ENCODE measurements at places on chromosomes 6 and 20. TPM values are rescaled to one million over a fixed set of nuclear protein-coding genes. Genes with fewer than 3 reads are reported as not detected.

The VGLL2 gene
- not detected for polyA plus RNA-seq

The LAMA5 gene
- polyA plus RNA-seq, result 344 TPM

The LRP11 gene
- polyA plus RNA-seq, result 19.7 TPM

The ULBP3 gene
- 0.38 TPM for polyA plus RNA-seq

The ADGRB3 gene
- polyA plus RNA-seq, result 0.04 TPM

The MAS1 gene
- polyA plus RNA-seq, result under 0.01 TPM

The TGM2 gene
- 12.9 TPM for polyA plus RNA-seq

All from pancreas (tissue), 10 donors.